Amygdala (tissue), 56 donors: ENCODE measurements at places on chromosomes 12 and 14.

- DNase-seq = no peak
Measured at GRCh38 chr14:36028218-36028617, 148.3 kb downstream of the PTCSC3 start.

DNA sequence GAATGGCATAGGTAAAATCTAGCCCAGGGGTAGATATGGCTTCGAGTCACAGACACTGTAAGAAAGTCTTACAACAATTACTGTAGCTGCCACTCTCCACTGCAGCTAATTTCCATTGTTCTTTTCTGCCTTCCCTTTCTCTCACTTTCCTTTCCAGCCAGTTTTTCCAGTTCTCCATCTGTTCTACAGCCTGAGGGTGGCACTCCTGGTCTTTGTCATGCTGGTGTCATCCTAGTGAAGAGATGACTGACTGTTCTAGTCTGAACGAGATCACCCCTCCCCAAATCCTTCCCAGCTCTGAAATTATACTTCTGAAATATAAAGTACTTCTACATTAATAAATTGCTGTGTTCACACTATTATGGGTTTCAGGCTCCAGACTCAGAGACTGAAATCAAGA lies 74.2 kb upstream of the CSRP2 start:
- no peak for DNase-seq

- DNase-seq = no peak
Measured at GRCh38 chr12:29070309-29070708, 78.8 kb upstream of the FAR2 start.

DNA sequence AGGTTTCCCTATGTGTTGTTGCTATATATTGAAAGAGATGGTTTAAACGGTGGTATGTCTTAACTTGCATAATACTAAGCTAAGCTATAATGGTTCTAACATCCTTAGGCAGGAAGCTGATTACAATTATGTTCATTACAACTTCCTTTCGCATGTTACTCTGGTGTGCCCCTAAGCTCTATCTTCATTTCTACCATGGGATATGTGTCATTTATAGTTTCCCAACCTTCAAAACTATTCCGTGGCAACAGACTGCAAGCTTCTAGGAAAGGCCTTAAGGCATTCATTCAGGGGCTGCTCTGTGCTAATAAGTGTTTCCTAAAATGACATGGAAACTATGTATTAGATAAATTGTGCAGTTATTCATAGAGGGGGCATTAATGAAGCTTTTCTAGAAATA lies 294.6 kb downstream of the GXYLT1 start:
- no peak for DNase-seq

DNA sequence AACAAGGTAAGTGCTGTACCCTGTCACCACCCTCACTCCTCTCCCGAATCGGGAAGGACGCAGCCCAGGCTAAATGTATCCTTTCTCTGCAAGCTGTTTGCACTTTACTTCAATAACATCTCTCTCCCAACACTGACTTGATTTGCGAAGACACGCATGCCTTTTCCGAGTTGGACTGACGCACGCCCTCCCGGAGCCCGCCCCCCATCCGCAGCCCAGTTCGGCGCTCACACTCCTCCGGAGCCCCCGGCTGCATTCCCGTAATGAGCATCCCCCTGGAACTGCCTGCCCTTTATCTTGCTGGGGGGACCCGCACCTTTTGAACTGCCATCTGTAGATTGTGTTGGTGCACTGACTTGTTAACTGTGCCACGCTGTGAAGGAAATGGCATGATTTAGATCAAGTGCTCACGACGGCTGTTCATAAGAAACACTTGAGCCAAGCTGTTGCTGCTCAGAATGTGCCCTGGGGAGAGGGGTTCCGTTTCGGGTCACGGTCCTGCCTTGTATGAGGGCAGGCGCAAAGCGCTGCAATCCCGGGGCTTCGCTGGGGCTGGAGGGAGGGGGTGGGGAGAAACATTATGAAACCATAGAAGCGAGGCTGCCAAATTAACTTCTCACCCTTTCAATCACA lies 176.6 kb upstream of the CDKN3 start:
- no peak for DNase-seq

- no peak for DNase-seq
Measured at GRCh38 chr14:88961214-88961613, 136.8 kb downstream of the TTC8 start.

DNA sequence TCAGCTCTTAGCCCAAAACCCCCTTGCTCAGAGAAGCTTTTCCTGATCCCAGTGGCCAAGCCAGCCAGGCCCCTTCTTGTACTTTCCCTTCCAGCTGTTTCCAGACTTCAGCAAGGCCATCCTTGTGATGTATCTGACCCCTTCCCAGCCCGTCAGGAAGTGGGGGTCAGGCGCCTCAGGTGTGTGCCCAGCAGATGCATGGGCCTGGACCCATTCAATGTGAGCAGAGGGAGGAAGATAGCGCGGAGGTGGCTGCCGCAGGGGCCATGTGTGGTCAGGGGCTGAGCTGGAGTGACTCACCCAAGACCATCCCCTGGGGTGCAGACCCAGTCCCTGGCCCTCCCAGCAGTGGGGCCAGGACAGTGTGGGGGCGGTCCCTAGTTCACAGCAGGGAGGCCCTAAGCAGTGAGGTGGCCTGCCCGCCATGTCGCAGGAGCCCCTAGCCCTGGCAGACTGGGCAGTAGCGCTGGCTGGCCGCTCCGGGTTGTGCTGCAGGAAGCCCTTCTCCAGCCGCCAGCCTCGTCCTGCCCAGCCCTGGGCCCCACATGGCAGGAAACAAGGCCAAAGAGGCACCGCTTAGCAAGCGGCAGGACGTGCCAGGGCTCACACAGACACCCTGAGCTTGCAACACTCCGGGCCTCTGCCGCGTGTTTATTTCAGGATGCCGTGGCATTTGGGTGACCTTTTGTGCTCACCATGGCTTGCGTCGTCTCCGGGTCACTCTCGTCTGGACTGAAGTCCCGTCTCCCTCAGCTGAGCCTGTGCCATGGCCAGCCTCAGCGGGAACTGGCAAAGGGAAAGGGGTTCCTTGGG lies 12.0 kb downstream of the ADSS1 start:
- peak; percentile 33 for DNase-seq

- no peak for DNase-seq
Measured at GRCh38 chr12:113075137-113075683, 18.7 kb downstream of the DTX1 start.

DNA sequence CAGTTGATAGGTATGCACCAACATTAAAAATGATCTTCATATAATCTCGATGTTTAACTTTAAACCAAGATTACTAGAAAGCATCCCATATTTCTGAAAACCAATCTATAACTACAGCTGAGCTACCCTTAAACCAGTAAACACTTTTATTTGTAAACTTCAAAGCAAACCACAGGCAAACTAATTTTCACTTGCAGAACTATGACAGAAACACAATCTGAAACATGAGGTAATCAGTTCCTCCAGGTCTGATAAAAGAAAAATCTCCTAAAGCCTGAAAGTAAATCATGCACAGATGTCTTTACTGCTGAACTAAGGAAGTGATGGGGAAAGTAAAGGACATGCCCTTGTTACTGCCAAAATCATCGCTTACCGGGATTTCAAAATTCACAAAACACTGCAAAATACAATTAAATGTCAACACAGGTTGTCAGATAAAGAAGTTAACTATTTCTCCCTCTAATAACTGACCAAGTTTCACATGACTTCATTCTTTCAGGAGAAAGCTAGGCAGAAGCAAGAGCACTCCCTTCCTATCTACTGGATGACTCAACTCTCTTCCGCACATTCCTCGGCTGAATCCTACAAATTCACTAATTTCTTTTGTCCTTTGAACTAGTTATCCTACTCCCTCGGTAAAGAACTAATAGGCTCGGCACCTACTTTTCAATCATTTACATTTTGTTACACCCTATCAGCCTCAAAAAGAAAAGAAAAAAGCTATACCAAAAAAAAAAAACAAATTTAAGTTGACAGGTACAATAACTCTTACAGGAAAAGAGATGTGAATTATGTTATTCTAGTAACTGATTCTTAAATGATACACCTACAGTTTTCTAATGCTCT lies 1.4 kb downstream of the EEA1 start:
- no peak for DNase-seq

- no peak for DNase-seq
Measured at GRCh38 chr12:50597200-50598195, 92.7 kb downstream of the DIP2B start.

DNA sequence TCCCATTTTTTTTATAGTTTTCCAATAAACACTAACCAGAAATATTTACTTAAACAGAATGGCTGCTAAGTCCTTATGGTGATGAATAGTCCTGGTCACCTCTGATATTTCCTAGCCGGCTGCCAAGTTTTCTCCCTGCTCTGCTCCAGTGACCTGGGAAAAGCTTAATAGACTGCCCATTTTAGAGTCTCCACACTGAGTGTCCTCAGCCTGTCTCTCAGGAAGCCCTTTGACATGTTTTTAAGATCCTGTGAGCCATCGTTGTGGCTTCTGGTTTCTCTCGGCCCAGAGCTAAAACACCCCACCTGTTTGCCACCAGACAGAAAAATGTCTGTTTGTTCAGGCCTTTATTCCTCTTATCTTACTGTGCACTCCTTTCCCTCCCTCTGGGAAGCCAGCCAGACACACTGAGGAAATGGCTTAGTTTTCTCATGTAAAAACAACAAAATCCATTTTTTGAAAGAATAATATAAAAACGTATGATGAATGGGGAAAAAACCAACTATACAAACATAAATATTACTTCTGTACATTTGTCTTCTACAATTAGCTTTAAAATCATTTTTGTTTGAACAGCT lies 25.4 kb upstream of the ALDH2 start:
- no peak for DNase-seq

DNA sequence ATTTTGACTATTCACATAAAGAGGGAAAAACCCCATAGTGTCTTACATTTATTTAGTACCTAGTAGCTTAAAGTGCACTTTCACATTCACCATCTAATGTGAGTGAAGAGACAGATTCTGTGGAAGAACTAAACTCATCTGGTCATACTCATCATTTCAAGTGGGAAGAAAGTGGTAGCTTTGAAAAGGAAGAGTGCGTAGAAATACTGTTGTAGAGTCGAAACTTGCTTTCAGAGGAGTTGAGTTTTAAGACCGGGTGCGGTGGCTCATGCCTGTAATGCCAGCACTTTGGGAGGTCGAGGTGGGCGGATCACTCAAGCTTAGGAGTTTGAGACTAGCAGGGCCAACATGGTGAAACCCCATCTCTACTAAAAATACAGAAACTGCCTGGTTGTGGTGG lies 222.2 kb downstream of the ERC1 start:
- no peak for DNase-seq

- DNase-seq = no peak
Measured at GRCh38 chr14:59510001-59510400, 25.7 kb downstream of the JKAMP start.

GRCh38 chr14:63282997-63283883 lies 35.5 kb downstream of the GPHB5 start:
- DNase-seq = no peak

DNA sequence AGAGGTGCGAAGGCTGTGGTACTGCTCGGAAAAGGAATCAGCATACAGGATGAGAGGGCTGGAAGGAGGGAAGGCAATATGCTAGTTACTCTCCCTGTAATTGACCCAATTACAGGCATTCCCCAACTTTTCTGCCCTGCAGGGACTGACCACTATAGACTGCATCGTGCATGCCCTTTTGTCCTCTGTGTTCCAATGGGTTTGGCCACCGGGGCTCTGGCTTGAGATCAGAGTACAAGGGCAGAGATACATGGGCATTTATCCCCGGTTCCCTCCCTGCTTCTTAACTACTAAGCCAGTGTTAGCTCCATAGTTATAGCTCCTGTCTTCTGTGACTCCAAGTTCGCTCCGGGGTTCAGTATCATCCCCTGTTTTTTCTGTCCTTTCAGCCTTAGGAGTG lies 59.7 kb downstream of the GTF2A1 start:
- DNase-seq = no peak

DNA sequence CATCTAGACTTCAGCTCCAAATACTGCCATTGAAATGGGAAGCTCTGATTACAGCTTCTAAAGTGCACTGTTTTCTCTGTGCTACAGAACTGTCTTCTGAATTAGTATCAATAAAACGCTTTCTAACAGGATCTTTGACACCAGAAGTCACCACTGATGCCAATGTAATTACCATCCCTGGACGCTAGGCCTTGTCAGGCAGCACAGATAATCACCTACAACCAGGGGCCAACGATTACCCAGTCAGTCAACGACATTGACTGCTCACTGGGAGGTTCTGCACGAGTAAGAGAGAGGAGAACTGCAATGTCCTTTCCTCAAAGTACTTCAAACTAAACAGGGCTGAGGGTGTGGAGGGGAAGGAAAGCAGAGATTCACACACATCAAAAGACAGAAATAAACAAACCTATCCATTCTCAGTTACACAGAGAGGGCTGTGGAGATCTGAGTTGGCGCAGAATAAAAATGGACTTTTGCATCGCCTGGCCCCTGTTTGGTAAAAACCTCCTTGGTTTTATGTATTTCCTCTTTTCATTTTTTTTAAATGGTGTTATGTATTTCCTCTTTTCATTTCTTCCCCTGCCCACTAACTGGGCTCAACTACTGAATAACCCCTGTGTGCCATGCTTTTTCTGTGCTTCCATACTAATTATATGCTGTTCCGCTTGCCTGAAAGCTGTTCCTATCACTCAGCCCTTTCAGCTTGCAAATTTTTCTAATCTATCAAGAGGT lies 492.2 kb downstream of the APAF1 start:
- DNase-seq = no peak

DNA sequence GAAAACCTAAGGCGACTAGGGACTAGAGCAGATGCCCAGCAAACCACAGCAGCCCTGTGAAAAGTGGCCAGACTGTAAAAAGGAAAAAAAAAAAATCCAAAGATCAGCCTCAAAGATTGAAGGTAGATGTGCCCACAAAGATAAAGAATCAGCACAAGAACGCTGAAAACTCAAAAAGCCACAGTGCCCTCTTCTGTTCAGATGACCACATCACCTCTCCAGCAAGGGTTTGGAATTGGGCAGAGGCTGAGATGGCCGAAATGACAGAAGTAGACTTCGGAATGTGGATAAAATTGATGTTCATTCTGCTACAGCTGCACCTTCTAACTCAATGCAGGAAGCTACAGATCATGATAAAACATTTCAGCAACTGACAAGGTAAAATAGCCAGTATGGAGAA lies 154.4 kb downstream of the GPHN start:
- DNase-seq = no peak

- no peak for DNase-seq
Measured at GRCh38 chr12:33588725-33589405, 149.2 kb upstream of the SYT10 start.

GRCh38 chr14:33464254-33464962 lies 486.5 kb downstream of the EGLN3 start:
- DNase-seq = no peak

- no peak for DNase-seq
Measured at GRCh38 chr14:103086771-103087342, 2.8 kb downstream of the LBHD2 start.
